Regular cardiac myocyte (primary cell): ENCODE measurements at places on chromosomes 12 and 14. TPM values are rescaled to one million over a fixed set of nuclear protein-coding genes. Genes with fewer than 3 reads are reported as not detected.

The WNT1 gene
- not detected in 2 replicates for total RNA-seq

The CISTR gene
- not detected in 2 replicates for total RNA-seq

The KERA gene
- not detected in 2 replicates for total RNA-seq

The PPM1H gene
- total RNA-seq, result 1.9 and 3.9 TPM in 2 replicates

The FOXN4 gene
- not detected in 2 replicates for total RNA-seq

The A2M gene
- 3.3 and 11.8 TPM in 2 replicates for total RNA-seq

The NACA gene
- 1,071 and 1,180 TPM in 2 replicates for total RNA-seq

The MUCL1 gene
- not detected in 2 replicates for total RNA-seq

The RAB15 gene
- total RNA-seq, result 1.7 TPM in 2 replicates

The CELA1 gene
- not detected in 2 replicates for total RNA-seq

The ACSS3 gene
- total RNA-seq, result 6.3 and 20.0 TPM in 2 replicates

The RNF212B gene
- total RNA-seq, result not detected in 2 replicates

The ALKBH2 gene
- total RNA-seq, result 20.3 and 23.0 TPM in 2 replicates

The HOXC5 gene
- total RNA-seq, result under 0.01 TPM in 1 of 2 replicates, not detected in the other
